Kidney (tissue), 22 donors: ENCODE measurements at places on chromosomes 1 and 21. TPM values are rescaled to one million over a fixed set of nuclear protein-coding genes. Genes with fewer than 3 reads are reported as not detected.

Gene CFH
- total RNA-seq: 99.3 TPM

Gene DESI2
- 23.5 TPM for total RNA-seq

Gene CD58
- 36.6 TPM for total RNA-seq

Gene PKLR
- total RNA-seq: 0.82 TPM

Gene OR2AK2
- not detected for total RNA-seq

Gene DCST1
- total RNA-seq: not detected

DNA sequence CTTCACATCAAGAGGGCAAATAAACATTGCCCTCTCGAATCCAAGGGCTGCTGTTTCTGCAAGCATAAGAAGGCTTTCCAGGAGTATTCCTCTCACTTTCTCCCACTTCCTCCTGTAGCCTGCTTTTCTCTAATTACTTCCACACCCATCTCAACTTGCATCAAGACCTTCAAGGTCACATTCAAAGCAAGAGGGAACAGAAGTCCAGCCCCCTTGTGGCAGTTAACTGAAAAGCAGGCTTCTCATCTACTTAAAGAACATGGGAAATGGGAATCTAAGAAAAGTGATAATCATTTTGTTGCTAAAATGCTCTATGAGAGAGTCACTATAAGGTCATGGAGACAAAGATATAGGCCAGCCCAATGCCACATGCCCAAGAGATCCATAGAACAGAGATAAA lies 874.4 kb downstream of the KCNT2 start:
- DNase-seq: no peak
